ENCODE measurements at places on chromosomes 4 and X.

DNA sequence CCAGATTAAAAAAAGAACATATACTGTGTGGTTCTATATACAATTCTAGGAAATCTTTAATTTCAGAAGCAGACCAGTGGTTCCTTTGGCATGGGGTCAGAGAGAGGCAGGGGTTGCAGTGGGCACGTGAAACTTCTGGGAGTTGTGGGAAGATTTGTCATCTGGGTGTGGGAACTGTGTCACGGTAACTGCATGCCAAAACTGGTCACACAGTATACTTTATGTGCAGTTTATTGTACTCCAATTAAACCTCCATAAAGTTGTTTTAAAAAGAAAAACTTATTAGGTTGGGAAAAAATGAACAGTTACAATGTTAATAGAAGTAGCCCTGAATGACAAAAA lies 26.7 kb upstream of the STS start:
- H3K36me3 ChIP-seq = no peaks in the 10 kb centered on the region
- H3K27ac ChIP-seq = no peak overlapping the region
- H3K27me3 ChIP-seq = no peaks in the 10 kb centered on the region
- no peaks in the 10 kb centered on the region for H3K4me1 ChIP-seq
- no peak overlapping the region for H3K4me3 ChIP-seq

- H3K4me3 ChIP-seq = peak overlapping the region; percentile 68
- peak overlapping the region; percentile 96 for H3K27ac ChIP-seq
- H3K27me3 ChIP-seq = no peaks in the 10 kb centered on the region
Measured at GRCh38 chrX:9462456-9462855, 2.4 kb upstream of the TBL1X start.

GRCh38 chrX:110167952-110168451 lies 149.9 kb downstream of the AMMECR1 start:
- no peaks in the 10 kb centered on the region for H3K36me3 ChIP-seq
- ATAC-seq = peak; percentile 48
- no peak overlapping the region for H3K27ac ChIP-seq
- H3K4me1 ChIP-seq = peaks cover 5% of the 10 kb centered on the region

DNA sequence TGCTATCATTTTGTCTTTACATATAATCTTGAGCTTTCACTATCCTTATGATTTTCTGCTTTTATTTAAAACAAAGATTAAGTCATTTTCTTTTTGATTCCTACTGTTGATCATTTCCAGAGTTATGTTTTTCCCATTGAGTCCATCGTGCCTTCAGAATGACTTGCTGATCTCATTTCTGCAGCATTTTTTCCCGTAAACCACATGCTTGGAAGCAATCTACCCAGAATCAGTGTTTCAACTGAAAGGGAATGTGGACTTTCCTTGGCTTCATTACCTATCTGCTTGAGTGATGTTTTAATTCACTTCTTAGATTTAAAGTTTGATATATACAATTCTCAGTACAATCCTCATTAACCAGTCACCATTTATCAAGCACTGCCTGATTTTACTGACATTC lies 192.4 kb upstream of the FSTL5 start:
- H3K4me3 ChIP-seq = no peak overlapping the region
- no peak overlapping the region for H3K27ac ChIP-seq
- no peaks in the 10 kb centered on the region for H3K27me3 ChIP-seq
- no peaks in the 10 kb centered on the region for H3K4me1 ChIP-seq

GRCh38 chr4:99683895-99684294 lies 26.3 kb upstream of the C4orf54 start:
- H3K27ac ChIP-seq = no peak overlapping the region
- H3K27me3 ChIP-seq = peaks cover 16% of the 10 kb centered on the region
- H3K36me3 ChIP-seq = no peaks in the 10 kb centered on the region
- no peak overlapping the region for H3K4me3 ChIP-seq
- H3K4me1 ChIP-seq = no peaks in the 10 kb centered on the region

GRCh38 chr4:8904666-8905065 lies 33.0 kb upstream of the HMX1 start:
- peaks cover 5% of the 10 kb centered on the region for H3K27me3 ChIP-seq
- H3K4me3 ChIP-seq = no peak overlapping the region

DNA sequence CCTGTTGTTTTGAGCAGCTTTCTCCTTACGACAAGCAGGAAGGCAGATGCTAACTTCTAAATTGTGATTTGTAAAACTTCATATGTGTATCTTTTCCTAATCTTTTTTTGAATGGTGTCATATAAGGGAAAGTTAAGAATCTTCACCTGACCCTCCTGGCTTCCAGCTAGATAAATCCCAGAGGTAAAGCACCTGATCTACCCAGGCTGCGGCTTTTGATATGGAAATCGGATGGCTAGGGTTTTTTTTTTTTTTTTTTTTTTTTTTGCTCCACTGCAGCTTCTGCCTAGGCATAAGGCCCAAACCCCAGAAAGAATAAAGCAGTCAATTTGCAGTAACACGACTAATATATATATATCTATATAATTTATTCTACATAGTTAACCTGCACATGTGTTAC lies 10.0 kb downstream of the MAB21L2 start:
- no peak overlapping the region for H3K27ac ChIP-seq
- no peak overlapping the region for H3K4me3 ChIP-seq
- H3K36me3 ChIP-seq = peaks cover 48% of the 10 kb centered on the region
- ATAC-seq = no peak

GRCh38 chr4:5719350-5720055 lies 8.5 kb downstream of the EVC start:
- no peak for ATAC-seq
- H3K27ac ChIP-seq = no peak overlapping the region
- no peaks in the 10 kb centered on the region for H3K36me3 ChIP-seq
- H3K4me3 ChIP-seq = no peak overlapping the region
- H3K27me3 ChIP-seq = peaks cover 7% of the 10 kb centered on the region
- H3K4me1 ChIP-seq = no peaks in the 10 kb centered on the region

- no peak overlapping the region for H3K4me3 ChIP-seq
- H3K36me3 ChIP-seq = peaks cover 9% of the 10 kb centered on the region
- no peak overlapping the region for H3K27ac ChIP-seq
- no peaks in the 10 kb centered on the region for H3K27me3 ChIP-seq
- H3K4me1 ChIP-seq = no peaks in the 10 kb centered on the region
Measured at GRCh38 chr4:112361181-112361791, 64.1 kb downstream of the ALPK1 start.

DNA sequence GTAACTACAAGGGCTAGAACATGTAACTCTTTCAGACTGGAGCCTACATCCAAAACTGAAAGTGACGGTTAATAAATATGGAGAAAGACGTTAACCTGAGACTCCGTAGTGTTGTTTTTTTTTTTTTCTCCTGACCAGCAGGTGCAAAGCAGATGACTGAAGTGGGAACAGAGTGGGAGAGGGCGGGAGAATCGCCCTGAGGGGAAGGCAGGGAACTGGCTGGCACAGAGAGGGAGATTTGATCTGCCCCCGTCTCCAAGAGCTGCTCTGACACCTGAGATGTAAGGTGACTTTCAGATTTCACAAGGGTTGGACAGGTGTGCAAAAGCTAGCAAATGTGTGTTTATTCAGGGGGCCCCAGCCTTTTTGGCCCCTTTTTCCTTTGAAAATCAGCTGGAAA lies 180.2 kb downstream of the PALLD start:
- no peak overlapping the region for H3K27ac ChIP-seq
- H3K4me1 ChIP-seq = no peaks in the 10 kb centered on the region
- H3K36me3 ChIP-seq = no peaks in the 10 kb centered on the region
- peaks cover 20% of the 10 kb centered on the region for H3K27me3 ChIP-seq
- no peak overlapping the region for H3K4me3 ChIP-seq

DNA sequence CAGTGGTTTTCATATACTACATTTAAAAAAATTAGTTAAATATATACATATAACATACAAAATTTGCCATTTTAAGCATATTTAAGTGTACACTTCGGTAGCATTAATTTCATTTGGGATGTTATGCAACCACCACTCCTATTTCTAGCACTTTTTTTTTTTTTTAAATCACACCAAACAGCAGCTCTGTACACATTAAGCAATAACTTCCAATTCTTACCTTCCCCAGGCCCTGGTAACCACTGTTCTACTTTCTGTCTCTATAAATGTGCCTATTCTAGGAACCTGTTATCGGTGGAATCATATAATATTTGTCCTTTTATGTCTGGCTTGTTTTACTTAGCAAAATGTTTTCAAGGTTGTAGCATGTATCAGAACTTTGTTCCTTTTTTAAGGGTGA lies 39.1 kb downstream of the TMEM164 start:
- no peaks in the 10 kb centered on the region for H3K36me3 ChIP-seq
- no peak for ATAC-seq
- H3K27ac ChIP-seq = no peak overlapping the region
- no peaks in the 10 kb centered on the region for H3K4me1 ChIP-seq

DNA sequence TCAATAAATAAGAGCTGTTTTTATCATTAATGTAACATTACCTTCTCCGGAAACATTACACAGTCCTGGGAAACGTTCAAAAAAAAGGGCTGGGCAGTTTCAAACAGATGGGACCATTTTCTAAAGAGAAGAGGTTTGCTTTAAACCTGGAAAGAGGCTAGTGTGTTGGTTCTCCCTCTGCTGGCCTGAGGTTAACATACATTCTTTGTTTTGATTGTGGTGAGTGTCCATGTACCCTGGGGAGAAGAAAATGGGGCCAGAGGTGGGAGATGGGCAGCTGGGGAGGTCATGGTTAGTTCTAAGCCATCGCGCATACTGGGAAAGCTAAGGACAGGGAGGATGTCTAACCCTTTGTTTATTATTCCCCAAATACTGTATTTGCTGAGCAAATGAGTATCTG lies 194.7 kb downstream of the CPEB2 start:
- no peak overlapping the region for H3K4me3 ChIP-seq
- ATAC-seq = no peak
- no peaks in the 10 kb centered on the region for H3K27me3 ChIP-seq
- no peaks in the 10 kb centered on the region for H3K36me3 ChIP-seq
- no peak overlapping the region for H3K27ac ChIP-seq

GRCh38 chrX:155148724-155149537 lies 67.3 kb upstream of the VBP1 start:
- ATAC-seq = peak; percentile 40
- no peak overlapping the region for H3K27ac ChIP-seq

GRCh38 chrX:64894454-64895038 lies 81.7 kb downstream of the ZC4H2 start:
- ATAC-seq = peak; percentile 59
- H3K27ac ChIP-seq = no peak overlapping the region
- H3K27me3 ChIP-seq = no peaks in the 10 kb centered on the region
- no peaks in the 10 kb centered on the region for H3K36me3 ChIP-seq

GRCh38 chrX:97416461-97416860 lies 532.8 kb downstream of the RPA4 start:
- H3K27ac ChIP-seq = no peak overlapping the region
- H3K27me3 ChIP-seq = no peaks in the 10 kb centered on the region

GRCh38 chrX:28223991-28224390 lies 242.7 kb upstream of the DCAF8L1 start:
- H3K27me3 ChIP-seq = no peaks in the 10 kb centered on the region
- H3K36me3 ChIP-seq = no peaks in the 10 kb centered on the region
- no peak overlapping the region for H3K27ac ChIP-seq
- H3K4me3 ChIP-seq = no peak overlapping the region
- no peaks in the 10 kb centered on the region for H3K4me1 ChIP-seq
- no peak for ATAC-seq

DNA sequence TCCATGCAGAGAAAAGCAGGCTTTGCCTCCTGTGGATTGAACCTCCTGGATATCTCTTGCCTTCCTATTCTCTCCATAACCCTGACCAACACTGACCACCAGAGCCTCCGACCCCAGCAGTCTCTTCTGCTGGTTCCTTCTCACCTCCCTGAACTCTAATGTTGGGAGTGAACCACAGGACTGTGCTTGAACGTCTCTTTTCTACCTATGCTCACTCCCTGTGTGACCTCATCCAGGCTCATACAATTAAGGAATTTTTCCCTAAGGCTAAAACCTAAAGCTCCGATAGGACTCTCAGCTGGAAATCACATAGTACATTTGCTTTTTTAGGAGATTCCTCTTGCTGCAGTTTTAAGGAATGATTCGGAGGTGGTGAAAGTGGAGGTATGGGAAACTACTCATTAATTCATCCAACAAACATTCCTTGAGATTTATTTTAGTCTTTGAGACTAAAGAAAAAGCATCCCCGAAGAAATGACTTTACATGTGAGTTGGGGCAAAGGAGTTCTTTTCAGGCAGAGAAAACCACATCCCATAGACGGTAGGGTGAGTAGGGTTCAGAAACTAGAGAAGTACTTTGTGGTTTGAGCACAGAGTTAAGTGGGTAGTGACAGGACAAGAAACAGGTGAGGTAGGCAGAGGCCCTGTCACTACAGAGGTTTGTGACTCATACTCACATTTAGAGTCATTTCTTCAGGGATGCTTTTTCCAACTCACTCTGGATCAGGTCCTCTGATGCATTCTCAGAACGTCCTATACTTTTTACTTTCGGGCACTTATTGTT lies 30.8 kb downstream of the NDNF start:
- peaks cover 12% of the 10 kb centered on the region for H3K27me3 ChIP-seq
- peak overlapping the region; percentile 76 for H3K27ac ChIP-seq
- H3K4me1 ChIP-seq = peaks cover 8% of the 10 kb centered on the region
- no peaks in the 10 kb centered on the region for H3K36me3 ChIP-seq
- peak overlapping the region; percentile 50 for H3K4me3 ChIP-seq

DNA sequence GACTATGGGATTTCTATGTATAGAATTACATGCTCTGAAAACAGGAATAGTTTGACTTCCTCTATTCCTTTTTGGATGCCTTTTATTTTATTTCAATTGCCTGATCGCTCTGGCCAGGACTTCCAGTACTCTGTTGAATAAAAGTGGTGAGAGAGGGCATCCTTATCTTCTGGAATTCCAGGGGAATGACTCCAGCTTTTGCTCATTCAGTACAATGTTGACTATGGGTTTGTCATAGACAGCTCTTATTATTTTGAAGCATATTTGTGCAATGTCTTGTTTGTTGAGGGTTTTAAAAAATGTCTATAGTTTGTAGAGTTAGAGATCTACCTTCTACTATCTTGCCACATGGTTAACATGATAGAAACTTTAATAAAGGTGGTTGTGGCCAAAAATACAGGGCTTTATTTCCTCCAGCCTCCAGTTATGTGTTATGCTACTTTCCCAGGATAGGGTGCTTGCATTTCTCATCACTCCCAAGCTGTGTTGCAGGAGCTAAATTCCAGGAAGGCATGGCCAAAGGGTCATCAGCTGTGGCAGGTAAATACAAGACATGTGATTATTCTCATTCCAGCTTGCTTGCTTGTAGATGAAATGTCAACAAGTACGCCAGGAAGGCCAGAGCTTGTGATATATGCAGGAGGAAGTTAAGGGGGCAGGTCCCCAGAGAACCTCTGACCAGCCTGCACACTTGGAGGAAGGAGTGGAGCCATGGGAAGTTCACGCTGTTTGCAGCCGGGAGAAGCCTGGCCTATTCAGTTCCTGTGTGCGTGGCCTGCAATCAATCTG lies 142.4 kb upstream of the CPXCR1 start:
- no peak overlapping the region for H3K4me3 ChIP-seq
- ATAC-seq = no peak
- H3K36me3 ChIP-seq = no peaks in the 10 kb centered on the region
- H3K27ac ChIP-seq = no peak overlapping the region

DNA sequence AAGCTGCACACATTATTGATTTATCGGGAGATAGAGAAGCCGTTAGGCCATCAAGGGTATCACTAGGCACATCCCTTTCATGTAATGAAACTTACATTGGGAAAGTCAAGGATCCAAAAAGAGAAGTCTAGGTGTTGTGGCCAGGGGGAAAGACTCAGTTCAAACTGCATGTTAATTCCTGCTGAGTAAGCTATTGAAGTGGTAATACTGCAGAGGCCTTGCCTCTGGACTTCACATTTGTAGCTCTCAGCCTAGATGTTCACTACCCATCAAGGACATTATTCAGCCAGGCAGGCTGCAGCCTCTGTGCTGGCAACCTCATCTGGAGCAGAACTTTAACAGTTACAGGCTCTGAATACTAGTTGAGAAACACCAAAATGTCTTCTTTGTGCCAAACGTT lies 2094.5 kb upstream of the AGA start:
- H3K4me1 ChIP-seq = no peaks in the 10 kb centered on the region
- no peaks in the 10 kb centered on the region for H3K27me3 ChIP-seq
- no peak for ATAC-seq
- H3K4me3 ChIP-seq = no peak overlapping the region
- no peak overlapping the region for H3K27ac ChIP-seq
